ENCODE measurements at places on chromosomes 3 and 15. TPM values are rescaled to one million over a fixed set of nuclear protein-coding genes. Genes with fewer than 3 reads are reported as not detected.

Gene SUSD5
- not detected for total RNA-seq

- DNase-seq = no peak
Measured at GRCh38 chr3:21502656-21503055, 248.4 kb downstream of the ZNF385D start.

GRCh38 chr3:181752202-181752671, 40.5 kb downstream of the SOX2 start:
- DNase-seq = no peak

Gene GPR176
- total RNA-seq = not detected

Gene FILIP1L
- not detected for total RNA-seq

All from OCI-LY7 (cell line).